ENCODE measurements at places on chromosomes 1 and 21. TPM values are rescaled to one million over a fixed set of nuclear protein-coding genes. Genes with fewer than 3 reads are reported as not detected.

Gene CCDC27
- not detected for total RNA-seq

Gene LHX8
- total RNA-seq: not detected

Gene GJA4
- 48.7 TPM for total RNA-seq

Gene CLDN8
- not detected for total RNA-seq

Gene FCGR3A
- 16.7 TPM for total RNA-seq

Gene KCNT2
- 8.0 TPM for total RNA-seq

Gene APH1A
- total RNA-seq: 108 TPM

Gene VHLL
- total RNA-seq: not detected

Gene NPHP4
- total RNA-seq: 14.7 TPM

Gene GSTM4
- 47.0 TPM for total RNA-seq

Gene SLC9C2
- total RNA-seq: not detected

Gene SPRR5
- total RNA-seq: not detected

Gene NECTIN4
- total RNA-seq: not detected

Gene IFI6
- total RNA-seq: 70.0 TPM

Gene CNR2
- not detected for total RNA-seq

Gene NPR1
- 87.5 TPM for total RNA-seq

Gene LEFTY2
- not detected for total RNA-seq

Gene IL20
- not detected for total RNA-seq

Gene KRTAP19-3
- total RNA-seq: not detected

Gene CYP4Z1
- total RNA-seq: 10.0 TPM

Gene AQP10
- total RNA-seq: not detected

Gene CFAP74
- not detected for total RNA-seq

All from tibial nerve (tissue), 4 donors.